ENCODE measurements at places on chromosomes 6 and 20.

GRCh38 chr6:116200619-116201249 is 53.1 kb downstream of the TSPYL4 start:
- DNase-seq = no peak

DNA sequence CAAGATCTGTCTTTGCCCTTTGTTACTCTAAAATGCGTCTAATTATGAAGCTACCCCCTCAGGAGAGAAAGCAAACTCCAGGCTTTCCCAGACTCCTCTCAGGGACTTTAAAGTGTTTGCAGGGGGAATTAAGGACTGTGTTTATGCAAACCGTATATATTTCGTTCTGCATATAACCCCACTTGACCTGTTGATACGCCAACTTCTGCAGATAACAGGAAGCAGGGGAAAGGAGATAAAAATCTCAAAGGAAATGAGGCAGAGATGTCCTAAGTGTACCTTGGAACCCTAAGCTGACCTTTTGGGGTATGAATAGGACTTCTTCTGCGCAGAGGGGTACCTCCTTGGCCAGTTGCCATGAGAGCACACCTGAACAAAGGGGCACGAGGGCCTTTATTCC is 8.1 kb downstream of the SYCP2L start:
- DNase-seq = no peak

DNA sequence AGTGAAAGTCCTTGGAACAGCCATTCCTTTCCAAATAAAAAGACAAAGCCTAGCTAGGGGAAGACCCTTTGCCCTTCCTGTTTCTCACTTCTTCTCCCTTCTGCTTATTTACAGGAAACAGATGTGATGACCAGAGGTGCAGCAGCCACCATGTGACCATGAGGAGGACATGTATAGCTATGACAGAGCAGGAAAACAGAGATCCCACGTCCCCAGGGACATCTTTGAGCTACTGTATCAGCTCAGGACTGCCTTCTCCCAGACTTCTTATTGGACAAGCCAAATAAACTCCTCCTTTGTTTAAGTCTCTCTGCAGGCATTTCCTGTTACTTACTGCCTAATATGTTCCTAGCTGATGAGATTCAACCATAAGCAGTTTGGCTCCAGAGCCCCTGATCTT is 133.1 kb upstream of the MLN start:
- no peak for DNase-seq

DNA sequence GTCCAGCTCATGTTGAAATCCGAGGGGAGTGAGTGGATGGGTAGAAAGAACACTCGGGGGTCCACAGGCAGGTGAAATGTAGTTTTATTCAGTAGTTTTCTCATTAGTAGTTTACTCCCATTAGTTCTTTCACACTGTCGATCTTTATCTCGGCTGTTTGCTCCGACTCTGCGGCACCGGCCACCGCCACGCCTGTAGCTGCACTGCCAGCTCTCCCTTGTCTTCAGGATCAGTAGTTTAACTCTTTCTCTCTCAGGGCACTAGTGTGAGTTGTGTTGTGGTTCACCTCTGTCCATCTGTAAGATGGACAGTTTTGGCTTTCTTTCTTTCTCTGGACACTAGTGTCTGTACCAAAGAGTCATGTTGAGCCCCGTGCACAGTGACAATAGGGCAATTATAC is 195.7 kb downstream of the LMBRD1 start:
- no peak for DNase-seq

DNA sequence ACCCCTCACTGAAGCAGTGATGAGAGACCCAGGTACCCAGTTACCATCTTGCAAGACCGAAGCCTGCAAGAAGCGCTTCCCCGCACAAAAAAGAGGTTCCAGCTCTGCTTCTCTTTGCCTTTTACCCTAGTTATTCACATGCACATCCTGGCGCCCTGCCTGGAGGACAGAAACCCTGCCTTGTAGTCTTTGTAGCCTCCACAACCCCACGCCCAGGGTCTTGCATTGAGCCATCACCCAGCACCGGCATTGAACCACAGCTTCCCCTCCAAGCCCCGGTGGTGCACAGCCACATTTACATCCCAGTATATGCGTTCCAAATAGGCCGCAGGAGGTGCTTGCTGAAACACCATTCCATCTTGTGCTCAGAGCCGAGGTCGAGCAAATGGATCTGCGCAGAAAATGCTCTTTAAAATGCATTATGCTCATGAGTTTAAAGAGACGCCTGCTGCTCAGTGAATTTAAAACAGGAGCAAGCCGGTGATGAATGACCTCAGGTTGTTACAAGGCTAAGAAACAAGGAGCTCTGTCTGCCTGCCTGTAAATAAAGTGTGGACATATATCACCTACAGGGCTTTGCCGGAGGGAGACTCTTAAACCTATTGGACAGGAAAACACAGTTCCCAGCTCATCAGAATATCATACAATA is 61.7 kb downstream of the GNAS-AS1 start:
- DNase-seq = no peak

DNA sequence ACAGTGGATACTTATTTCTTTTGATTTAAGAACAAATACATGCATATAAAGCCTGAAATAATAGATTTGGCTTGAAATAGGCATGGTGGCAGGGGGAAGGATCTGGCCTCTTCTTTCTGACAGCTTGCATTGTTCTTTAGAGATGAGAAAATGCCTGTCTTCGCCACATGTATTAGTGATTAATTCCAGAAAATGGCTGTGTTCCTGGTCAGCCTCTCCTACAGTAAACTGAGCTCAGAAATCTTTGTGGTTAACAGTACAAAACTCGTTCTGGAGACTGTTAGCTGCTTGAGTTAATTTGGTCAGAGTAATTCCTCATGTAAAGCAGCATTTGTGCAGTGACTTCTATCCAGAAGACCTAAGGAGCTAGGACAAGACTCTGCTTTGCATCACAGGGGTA is 151.5 kb downstream of the EYA4 start:
- DNase-seq = no peak

DNA sequence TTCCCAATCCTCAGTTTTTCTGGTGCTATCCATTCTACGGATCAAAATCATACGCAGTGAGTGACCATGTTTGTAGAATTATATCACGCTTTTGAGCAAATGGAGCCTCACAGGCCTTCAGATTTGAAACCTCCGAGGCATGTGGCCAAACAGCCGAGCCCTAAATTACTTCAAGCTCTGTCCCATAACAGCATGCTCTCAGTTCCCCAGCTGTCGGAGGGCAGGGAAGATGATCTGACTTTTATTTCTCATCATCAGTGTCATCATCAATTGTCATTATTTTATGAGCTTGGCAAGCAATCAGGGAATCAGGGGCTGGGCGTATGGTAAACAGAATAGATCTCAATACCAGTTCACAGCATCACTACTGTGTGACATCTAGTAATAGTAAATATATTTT is 73.2 kb downstream of the PSMG4 start:
- no peak for DNase-seq

DNA sequence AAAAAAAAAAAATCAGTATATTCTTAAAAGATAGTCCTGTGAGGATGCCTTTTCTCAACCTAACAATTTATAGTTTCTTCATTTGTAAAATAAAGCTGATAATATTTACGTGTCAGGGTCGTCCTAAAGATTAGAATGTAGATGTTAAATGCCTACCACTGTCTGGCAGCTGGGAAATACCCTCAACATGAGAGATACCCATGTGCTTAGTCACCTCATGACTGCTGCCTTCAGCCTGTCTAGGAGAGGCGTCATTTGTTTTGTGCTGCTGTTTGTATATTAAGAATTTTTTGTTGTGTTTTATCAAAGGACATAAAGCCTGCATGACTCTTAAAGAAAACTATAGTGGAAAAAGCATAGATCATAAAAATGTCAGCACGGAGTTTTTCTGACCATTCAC is 9.5 kb downstream of the FAM120B start:
- peak; percentile 52 for DNase-seq

DNA sequence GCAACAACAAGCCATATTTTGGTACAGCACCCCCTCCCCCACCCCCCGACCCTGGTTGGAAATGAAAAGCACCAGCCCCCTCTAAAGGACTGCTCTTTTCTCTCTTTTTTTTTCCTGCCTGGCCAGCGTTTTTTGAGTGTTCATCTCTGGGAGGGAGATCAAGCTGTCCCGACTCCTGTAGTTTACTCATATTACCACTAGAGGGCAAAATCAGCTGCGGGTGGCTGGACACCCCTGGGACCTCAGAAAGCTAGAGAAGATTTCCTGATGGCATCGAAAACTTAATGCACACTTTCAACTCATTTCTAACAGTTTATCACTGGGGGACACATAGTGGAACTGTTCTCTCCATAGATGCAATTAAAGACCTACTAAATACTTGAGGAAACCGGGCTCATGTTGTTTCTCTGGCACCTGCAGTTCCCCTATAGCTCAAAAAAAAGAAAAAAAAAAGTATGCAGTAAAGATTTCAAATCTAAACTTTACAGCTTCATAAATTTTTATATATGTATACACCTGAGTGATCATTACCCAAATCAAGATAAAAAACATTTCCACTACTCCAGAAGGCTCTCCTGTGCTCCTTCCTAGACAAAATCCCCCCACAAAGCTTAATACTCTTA is 24.4 kb downstream of the CNBD2 start:
- peak; percentile 52 for DNase-seq

DNA sequence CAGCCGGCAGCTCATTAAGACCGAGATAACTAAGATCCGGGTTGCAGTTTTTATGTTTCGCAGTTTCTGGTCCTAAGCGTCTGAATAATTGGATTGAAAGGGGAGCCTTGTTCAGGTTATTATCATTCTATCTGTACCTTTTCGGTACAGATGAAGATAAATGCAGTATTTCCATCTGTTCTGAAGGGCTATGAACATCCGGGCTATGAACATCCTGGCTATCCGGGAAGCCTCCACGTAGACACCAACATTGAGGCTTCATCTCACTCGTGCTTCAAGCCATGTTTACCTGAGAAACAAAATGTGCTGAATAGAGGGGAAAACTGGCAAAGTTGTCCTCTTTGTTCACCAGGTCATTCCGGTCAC is 399 bp upstream of the REPS1 start:
- DNase-seq = no peak

DNA sequence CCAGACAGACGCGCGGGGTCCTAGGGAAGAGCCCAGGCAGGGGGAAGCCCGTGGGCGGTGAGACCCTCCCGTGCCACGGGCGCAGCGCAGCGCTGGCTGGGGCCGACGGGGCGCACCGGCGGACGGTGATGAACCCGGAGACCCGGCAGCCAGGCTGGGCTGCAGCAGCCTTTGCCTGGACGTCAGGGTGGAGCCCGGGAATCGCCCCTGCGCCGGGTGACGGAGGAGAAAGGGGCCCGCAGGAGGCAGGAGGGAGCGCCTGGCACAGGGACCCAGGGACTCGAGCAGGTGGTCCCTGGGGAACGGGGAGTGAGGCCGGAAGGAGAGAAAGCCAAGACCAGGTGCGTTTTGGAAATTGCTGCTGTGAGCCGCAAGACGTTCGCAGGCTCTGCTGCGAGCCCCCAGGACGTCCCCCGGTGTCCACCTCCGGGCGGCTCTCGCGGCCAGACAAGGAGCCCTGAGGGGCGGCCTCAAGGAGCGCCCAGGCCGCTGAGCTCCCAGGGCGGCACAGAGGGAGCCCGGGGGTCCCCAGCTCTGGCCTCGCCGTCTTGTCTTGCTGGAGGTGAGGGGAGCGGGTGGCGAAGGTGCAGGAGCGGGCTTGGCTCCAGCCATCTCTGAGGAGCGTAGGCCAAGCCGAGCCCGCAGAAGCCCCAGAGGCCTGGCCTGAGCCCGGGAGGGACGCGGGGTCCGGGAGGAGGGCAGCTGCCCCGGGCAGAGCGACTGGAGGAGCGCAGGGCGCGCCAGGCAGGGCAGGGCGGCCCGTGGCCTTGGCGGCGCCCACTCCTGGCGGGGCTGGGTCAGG is 191.2 kb upstream of the PDE10A start:
- no peak for DNase-seq

DNA sequence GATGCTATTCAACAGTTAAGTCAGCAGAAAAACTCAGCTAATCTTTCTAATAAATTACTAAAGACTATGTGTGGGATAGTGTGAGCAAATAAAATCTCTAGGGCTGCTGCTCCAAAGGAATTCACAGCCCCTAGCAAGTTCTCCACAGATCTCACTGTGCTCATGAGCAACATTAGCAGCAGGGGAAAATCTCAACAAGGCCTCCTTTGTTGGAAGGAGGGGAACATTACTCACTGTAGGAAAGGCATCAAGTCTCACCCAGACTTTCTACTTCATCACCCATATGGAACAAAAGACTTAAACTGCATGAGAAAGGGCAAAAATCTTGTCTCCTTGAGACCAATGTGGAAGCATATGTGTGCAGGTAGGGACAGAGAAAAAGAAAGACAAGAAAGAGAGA is 726.4 kb upstream of the SLC35B3 start:
- no peak for DNase-seq

DNA sequence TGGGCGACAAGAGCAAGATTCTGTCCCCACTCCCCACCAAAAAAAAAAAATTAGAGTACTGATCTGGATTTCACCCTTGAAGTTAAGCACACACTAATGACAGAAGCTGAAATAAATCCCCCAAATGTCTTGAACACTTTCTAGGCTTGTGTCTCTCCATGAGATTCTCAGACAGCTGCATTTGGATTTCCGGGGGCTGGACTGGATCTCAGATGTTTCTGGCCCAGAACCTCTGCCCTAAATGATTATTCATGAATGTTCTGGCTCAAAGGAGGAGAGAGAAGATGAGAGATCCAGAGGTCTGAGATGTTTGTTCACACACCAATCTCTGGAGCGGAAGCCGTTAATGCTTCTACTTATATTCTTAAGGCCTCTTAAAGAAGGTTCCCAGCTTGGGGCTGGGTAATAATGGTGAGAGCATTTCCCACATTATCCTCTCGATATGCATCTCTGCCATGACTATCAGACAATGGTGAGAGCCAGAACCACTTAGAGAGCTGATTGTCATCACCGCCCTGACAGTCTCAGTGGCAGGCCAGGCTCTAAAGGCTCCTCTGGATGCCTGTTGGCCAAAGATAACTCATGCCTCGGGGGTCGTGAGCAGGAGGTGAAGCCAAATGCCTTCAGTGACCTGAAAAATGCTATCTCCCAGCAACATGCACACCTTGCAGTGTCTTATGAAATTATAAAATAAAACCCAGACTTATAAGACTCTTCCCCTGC is 127.9 kb upstream of the AGPAT4 start:
- DNase-seq = no peak

DNA sequence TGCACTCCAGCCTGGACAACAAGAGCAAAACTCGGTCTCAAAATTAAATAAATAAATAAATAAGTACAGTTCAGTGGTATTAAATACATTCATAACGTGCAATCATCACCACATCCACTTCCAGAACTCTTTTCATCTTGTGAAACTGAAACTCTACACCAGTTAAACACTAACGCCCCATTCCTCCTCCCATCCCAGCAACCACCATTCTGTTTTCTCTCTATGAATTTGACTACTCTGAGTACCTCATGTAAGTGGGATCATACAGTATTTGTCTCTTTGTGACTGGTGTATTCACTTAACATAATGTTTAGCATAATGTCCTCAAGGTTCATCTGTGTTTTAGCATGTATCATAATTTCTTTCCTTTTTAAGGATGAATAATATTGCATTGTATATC is 29.1 kb upstream of the SCML4 start:
- no peak for DNase-seq
